A549 treated with DMSO at 1 μM for 4 hours (cell line): ENCODE measurements at places on chromosomes 7 and 10. TPM values are rescaled to one million over a fixed set of nuclear protein-coding genes. Genes with fewer than 3 reads are reported as not detected.

The RHOBTB1 gene
- total RNA-seq: 5.1 to 7.1 TPM (median 7.0 TPM) in 5 replicates

The GFRA1 gene
- 9.8 to 12.3 TPM (median 11.2 TPM) in 5 replicates for total RNA-seq

The KLLN gene
- total RNA-seq: 0.52 to 0.66 TPM (median 0.64 TPM) in 5 replicates

The PAOX gene
- total RNA-seq: 1.8 to 2.4 TPM (median 2.0 TPM) in 5 replicates

The C10orf62 gene
- not detected in 5 replicates for total RNA-seq

The PIK3CG gene
- not detected in 5 replicates for total RNA-seq
